Diencephalon (tissue), 1 donor: ENCODE measurements at places on chromosomes 1 and 21. TPM values are rescaled to one million over a fixed set of nuclear protein-coding genes. Genes with fewer than 3 reads are reported as not detected.

The THEM4 gene
- 9.9 TPM for total RNA-seq

The KPNA6 gene
- 36.2 TPM for total RNA-seq

The EPHB2 gene
- 36.9 TPM for total RNA-seq

The PLA2G5 gene
- total RNA-seq: 1.8 TPM

The KCNJ10 gene
- total RNA-seq: 5.5 TPM

The CTSS gene
- 19.8 TPM for total RNA-seq

The ADAMTS5 gene
- total RNA-seq: 4.6 TPM

The OR10J1 gene
- not detected for total RNA-seq

The CFHR1 gene
- total RNA-seq: 2.5 TPM

The DEPDC1 gene
- 5.1 TPM for total RNA-seq

The ACTL8 gene
- total RNA-seq: 0.23 TPM

The FCGR2B gene
- 0.46 TPM for total RNA-seq

The SEMA6C gene
- total RNA-seq: 18.9 TPM

The PRR9 gene
- total RNA-seq: not detected

The PPM1J gene
- 5.5 TPM for total RNA-seq

The ADAM30 gene
- total RNA-seq: not detected

The SELL gene
- total RNA-seq: 1.4 TPM

The LCE2B gene
- total RNA-seq: not detected

The FABP3 gene
- 70.6 TPM for total RNA-seq

The SHISA4 gene
- 48.0 TPM for total RNA-seq

The SLC9C2 gene
- total RNA-seq: 4.8 TPM

The TEKT2 gene
- 11.1 TPM for total RNA-seq

The PPP1R15B gene
- 44.5 TPM for total RNA-seq

The LRRN2 gene
- 20.5 TPM for total RNA-seq

The FAM151A gene
- not detected for total RNA-seq

The SAMSN1 gene
- 10.1 TPM for total RNA-seq

The ZFP69B gene
- total RNA-seq: 10.6 TPM

The CCDC27 gene
- not detected for total RNA-seq

The BEST4 gene
- total RNA-seq: 1.2 TPM

The CYP4Z1 gene
- 0.92 TPM for total RNA-seq

The S100A8 gene
- total RNA-seq: 13.1 TPM

The TNNT2 gene
- total RNA-seq: not detected

The AZIN2 gene
- total RNA-seq: 14.1 TPM

The CAMK2N1 gene
- 128 TPM for total RNA-seq

The GUCA2B gene
- not detected for total RNA-seq

The ERG gene
- 2.5 TPM for total RNA-seq

The KLF17 gene
- total RNA-seq: 0.46 TPM

The GBP3 gene
- total RNA-seq: 1.4 TPM

The RIPK4 gene
- total RNA-seq: not detected

The KRTAP19-7 gene
- not detected for total RNA-seq

The GABRD gene
- 1.2 TPM for total RNA-seq

The BTG2 gene
- total RNA-seq: 16.8 TPM

The NPPB gene
- total RNA-seq: 3.0 TPM

The FPGT gene
- total RNA-seq: 23.8 TPM

The SMCP gene
- not detected for total RNA-seq

The FAM72A gene
- total RNA-seq: 3.0 TPM

The KCNQ4 gene
- total RNA-seq: 1.4 TPM

The RIPPLY3 gene
- 0.23 TPM for total RNA-seq

The SKI gene
- 20.3 TPM for total RNA-seq

The ATG4C gene
- 24.2 TPM for total RNA-seq

The TMEM82 gene
- not detected for total RNA-seq

The MATN1 gene
- 0.46 TPM for total RNA-seq

The SAMD13 gene
- total RNA-seq: 7.8 TPM

The KCNT2 gene
- total RNA-seq: 32.8 TPM

The CFAP141 gene
- not detected for total RNA-seq

The LCE1D gene
- not detected for total RNA-seq
